ENCODE measurements at places on chromosomes 7 and 10.

DNA sequence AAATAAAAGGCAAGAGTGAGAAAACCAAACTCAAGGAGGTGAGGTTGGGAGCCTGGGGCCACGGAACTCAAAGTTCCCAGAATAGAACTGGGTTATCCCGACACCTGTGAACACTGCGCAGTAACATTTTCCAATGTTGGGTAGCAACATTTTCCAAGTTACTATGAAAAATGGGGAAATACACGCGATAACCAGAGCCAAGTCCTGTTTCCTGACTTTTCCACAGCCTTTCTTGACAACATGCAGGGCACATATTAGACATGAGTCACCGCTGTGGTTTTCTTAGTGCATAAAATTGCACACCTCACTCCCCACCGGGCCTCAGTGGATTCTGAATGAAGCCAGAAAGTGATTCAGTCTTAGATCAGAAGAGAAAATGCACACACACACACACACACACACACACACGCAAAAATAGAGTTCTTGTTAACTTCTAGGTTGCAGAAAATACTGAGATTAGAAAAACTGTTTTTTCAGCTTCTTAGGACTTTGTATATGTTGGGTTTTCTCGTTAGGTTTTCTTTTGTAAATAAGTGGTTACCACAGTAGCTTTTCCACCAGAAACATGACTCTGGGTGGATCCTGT, 70.0 kb downstream of the CAMK1D start:
- no peak for DNase-seq

GRCh38 chr7:73973091-73973490, 54.9 kb upstream of the ELN start:
- no peak for DNase-seq

DNA sequence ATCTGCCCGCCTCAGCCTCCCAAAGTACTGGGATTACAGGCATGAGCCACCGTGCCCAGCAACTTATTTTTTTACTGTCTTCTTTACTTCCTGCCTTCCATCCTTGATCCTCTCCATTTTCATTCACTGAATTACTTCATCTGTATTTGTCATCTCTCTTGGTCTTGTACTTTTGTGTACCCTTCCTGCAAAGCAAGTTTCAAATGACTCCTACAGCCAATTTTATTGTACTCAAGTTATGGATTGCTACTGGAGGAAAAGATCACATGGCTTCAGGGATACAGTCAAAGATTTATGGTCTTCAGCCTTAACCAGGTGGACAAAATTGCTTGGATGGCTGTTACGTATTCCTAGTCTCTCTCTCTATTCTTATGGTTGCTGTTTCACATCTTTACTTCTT, 22.6 kb downstream of the SEPTIN7 start:
- no peak for DNase-seq

DNA sequence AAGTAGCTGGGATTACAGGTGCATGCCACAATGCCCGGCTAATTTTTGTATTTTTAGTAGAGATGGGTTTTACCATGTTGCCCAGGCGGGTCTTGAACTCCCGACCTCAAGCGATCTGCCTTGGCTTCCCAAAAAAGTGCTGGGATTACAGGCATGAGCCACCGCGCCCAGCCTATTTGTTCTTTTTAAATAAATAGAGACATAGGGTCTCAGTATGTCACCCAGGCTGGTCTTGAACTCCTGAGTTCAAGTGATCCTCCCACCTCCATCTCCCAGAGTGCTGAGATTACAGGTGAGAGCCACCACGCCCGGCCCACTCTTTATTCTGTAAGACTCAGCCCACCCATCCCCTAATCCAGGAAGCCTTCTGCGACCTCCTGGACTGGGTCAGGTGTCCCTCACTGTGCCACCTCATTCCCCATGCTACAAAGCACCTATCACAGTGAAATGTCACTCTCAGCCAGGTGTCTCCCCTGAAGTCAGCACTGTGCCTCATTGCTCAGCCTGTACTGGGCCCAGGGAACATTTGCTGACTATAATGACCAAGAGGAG, 2.8 kb downstream of the TMEM120A start:
- DNase-seq = no peak

DNA sequence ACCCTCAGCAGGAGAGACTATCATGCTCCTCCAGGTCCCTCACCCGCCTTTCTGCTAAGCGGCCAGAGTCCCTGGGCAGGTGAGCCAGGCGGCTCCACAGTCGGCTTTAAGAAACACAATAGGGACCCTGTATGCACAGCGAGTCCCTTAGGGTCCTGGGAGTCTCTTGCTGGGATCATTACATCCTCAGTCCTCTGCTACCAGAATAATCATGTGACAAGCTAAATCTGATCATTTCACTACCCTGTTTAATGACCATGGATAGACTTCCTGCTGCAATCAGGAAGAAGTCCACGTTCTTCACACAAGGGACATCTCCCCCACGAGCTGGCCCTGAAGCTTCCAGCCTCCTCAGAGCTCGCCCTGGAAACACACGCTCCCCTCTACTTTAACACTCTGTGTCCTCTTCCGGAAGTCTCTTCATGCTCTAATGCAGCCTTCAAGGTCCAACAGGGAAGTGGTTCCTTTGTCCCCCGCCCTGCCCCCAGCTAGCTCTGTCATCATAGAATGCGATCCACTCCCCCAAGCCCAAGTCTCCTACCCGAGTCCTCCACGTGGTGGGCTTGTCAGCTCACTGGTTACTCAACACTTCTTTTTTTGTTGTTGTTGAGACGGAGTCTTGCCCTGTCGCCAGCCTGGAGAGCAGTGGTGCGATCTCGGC, 101.5 kb downstream of the RNF216 start:
- no peak for DNase-seq

DNA sequence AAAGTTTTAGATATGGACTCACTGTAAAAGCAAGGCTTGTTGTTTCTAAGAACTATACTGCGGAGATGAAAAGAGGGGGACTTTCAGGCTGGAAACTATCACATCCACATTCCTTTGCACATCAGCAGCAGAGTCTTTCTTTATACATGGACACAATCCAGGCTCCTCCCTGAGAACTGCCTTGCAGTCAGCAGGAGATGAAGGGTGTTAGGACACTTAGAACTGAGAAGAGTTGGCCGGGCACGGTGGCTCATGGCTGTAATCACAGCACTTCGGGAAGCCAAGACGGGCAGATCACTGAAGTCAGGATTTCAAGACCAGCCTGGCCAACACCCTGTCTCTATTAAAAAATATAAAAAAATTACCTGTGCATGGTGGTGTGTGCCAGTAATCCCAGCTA, 9.7 kb upstream of the GARS1 start:
- DNase-seq = no peak

DNA sequence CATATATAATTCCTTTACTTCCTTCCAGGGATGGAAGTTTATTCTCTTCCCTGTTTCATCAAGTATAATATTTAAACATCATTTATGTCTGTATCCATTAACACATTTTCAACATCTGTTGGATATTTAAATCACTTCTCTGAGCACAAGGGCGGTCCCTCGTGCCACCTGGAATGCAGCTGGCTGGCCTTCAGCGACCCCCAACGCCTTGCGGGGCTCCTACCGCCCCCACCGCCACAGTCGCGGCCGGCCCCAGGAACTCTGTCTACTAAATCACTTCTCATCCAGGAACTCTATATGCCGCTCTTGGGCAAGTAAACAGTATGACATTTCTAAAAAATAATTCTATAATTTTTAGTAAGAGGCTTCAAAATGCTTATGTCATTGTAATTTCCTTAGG, 221.1 kb upstream of the PTN start:
- no peak for DNase-seq

DNA sequence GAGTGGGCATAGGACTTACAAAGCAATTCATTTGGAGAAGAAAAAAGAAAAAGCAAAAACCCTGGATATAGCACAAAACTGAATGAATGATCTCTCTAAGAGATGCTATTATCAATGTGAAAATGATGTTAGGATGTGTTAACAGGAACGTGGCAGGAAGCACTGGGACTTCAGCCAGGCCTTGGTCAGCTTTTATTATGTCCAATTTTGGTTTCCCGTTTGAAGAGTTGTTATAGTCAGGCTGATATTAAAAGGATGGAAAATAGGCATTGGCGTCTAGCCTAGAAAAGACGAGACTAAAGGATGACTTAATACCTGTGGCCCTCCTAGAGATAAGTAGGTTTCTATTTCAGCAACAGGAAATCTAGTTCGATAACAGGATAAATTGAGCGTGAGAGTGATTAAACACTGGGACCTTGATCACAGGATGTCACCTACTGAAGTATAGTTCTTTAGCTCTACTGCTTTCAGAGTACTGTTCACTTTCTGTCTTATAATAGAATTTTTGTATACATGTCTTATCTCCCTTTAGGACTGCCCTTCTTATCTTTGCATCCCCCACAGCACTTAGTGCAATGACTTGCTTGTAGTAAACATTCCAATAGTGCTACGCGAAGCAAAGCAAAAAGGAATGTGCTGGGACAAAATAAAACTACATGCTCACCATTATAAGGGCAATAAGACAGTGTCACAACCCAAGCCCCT, 99.8 kb upstream of the AGBL3 start:
- DNase-seq = no peak

- DNase-seq = no peak
Observed at GRCh38 chr10:96496281-96496925, 17.3 kb downstream of the TLL2 start.

DNA sequence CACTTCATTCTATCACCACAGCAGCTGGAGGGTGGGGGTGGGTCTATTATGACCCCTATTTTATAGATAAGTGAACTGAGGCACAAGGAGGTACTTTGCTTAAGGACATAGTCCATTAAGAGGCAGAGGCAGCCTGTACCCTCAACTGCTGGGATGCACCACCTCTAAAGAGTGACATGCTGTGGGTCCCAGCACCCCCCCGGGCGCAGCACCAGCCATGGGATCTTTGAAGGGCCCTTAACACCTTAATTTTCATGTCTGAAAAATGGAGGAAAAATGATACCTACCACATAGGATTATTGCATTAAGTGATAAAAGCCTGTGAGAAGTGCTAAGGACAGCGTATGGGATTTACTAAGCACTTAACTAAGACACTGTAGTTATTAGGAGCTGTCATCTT, 15.4 kb downstream of the ADCYAP1R1 start:
- DNase-seq = no peak

DNA sequence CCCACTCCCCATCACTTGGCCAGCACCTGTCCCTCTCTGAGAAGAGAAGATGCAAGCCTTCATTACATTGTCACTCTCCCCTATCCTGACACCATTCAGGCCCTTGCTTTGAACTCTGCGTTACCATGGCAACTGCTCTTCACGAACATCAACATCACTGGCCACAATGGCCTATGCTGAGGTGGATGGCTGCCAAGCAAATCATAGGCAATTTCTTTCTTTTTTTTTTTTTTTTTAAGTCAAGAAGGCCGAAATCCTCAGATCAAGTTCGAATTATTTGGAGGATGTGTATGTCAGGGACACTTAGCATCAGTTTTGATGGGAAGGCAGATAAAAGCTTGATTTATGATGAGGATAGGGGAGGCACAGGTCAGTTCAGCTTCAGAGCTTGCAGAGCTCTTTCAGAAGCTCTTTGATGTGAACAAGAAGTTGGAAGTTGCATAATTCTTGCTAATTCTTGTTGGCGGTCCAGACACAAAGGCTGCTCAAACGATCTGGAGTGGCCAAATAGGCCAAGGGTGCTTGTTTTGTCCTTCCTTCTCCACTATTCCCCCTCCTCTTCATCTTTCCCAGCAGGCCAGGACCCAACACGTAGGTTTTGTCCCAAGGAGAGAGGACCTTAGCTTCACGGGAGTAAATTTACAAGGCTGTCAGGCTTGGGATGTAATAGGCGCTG, 179.9 kb upstream of the NPVF start:
- no peak for DNase-seq

DNA sequence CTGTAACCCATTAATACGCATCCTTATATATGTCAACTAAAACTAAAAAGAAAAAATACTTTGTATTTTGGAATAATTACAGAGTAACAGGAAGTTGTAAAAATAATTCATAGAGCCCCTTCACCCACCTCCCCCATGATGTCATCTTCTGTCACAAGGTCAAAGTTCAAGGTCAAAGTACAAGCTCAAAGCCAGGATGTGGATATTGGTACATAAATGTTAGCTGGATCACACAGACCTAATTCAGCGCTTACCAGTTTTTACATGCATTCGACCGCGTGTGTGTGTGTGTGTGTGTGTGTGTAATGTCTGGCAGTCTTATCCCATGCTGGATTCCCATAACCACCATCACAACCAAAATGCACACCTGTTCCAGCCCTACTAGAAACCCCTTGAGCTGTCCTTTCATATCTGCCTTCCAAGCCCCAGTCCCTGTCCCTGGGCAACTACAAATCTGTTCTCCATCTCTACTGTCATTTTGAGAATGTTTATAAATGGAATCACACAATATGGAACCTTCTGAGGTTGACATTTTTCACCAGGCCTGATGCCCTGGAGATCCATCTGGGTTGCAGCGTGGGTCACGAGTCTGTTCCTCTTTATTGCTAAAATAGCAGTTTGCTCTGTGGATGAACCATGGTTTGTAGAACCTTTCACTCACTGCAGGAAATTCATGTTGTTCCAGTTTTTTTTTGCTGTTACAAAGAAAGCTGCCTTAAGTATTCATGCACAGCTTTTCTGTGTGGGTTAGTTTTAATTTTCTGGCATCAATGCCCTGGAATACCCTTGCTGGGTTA, 153.6 kb upstream of the PITRM1 start:
- no peak for DNase-seq

DNA sequence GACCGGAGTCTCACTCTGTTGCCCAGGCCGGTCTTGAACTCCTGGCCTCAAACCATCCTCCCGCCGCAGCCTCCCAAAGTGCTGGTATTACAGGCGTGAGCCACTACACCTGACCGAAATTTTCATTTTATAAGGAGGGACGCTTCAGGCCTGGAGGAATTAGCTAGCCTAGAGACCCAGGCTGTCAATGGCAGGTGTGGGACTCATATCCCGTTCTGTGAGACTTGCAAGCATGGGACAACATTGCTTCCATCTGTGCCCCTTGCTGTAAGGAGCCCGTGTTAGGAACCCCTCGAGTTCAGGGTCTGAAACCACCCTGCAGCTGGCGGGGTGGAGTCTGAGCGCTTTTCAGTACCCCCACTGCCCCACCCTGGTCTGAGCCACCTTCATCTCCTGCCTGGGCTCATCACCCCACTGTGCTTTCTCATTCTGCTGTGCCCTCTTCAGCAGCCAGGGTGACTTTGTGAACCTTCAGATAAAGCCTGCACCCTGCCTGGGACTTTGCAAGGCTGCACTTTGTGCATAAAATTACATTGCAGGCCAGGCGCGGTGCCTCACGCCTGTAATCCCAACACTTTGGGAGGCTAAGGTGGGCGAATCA, 1.3 kb upstream of the DAGLB start:
- DNase-seq = no peak

GRCh38 chr10:86064931-86065662, 301.5 kb downstream of the GRID1 start:
- no peak for DNase-seq

- DNase-seq = no peak
Observed at GRCh38 chr7:20183086-20183485, 34.1 kb downstream of the MACC1 start.

DNA sequence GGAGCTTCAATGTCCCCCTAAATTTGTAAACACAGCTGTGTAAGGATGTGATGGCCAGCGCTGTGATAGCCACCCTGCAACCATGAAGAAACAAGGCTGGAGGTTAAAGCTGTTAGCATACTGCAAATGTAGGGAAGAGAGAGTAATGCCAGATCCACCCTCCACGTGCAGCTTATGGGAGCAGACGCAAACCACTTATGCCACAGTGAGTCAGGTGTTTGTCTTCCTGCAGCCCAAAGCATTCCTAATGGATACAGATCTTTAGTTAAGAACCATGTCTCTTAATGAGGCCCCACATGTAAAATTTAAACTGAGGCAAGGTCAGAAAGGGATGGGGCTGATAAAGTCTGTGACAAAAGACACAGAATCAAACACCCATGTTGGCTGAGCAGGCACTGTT, 13.6 kb upstream of the MYL7 start:
- DNase-seq = no peak

Measured in left renal cortex interstitium (tissue), 4 donors.